ENCODE measurements at places on chromosomes 2 and 18.

DNA sequence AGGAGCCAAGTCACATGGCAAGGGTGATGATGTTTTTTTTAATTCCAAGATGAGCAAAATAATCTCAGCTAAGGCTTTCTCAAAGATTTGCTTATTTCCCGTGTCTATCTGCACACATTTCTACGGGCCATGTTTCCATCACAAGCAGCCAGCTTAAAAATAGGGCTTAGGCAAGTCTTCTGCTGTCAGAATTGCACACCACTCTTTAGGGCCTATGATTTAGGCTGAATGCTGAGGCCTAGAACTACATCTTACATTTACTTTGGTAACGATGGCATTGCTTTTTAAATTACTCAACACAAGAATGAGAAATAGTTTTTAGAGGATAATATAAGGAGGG, 144.2 kb downstream of the RNF144A start:
- DNase-seq: no peak

- DNase-seq: no peak
Observed at GRCh38 chr18:61034580-61034979, 298.6 kb upstream of the CDH20 start.

DNA sequence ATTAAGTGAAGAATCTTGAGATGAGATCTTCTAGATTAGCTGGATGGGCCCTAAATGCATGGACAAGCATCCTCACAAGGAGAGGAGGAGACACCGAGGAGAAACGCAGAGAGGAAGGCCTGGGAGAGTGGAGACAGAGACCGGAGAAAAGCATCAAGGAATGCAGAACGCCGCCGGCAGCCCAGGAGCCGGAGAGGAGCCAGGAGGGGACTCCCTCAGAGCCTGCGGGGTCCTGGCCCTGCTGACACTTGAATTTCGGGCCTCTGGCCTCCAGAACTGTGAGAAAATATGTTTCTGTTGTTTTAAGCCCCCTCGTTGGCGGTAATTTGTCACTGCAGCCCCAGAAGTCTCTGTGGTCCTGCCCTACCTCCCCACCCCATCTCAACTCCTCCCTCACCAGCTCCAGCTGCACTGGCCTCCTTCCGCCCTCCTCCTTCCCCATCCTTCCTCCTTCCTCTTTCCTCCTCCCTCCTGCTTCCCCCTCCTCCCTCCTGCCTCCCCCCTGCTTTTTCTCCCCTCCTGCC, 116.7 kb downstream of the TWIST2 start:
- DNase-seq: no peak

GRCh38 chr18:74476140-74476539, 19.0 kb upstream of the DIPK1C start:
- DNase-seq: no peak

DNA sequence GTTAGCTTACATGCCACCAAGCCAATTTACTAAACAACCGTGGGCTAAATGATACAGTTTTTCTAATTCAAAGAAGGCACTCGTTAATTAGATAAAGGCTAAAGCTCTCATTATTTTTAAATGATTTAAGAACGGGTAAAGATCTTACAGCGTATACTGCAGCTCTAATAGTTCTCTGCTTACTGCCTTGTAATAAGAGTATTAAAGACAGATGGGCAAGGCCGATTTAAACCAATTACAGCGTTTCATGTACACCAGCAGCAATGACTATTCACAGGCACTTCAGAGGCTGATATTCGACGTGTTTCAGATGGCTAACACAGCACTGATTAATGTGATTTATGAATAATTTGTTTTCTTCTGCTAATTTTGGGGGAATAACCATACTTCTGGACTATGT, 259.3 kb downstream of the ZNF407 start:
- no peak for DNase-seq

GRCh38 chr2:239608260-239608659, 207.4 kb upstream of the HDAC4 start:
- DNase-seq: no peak

DNA sequence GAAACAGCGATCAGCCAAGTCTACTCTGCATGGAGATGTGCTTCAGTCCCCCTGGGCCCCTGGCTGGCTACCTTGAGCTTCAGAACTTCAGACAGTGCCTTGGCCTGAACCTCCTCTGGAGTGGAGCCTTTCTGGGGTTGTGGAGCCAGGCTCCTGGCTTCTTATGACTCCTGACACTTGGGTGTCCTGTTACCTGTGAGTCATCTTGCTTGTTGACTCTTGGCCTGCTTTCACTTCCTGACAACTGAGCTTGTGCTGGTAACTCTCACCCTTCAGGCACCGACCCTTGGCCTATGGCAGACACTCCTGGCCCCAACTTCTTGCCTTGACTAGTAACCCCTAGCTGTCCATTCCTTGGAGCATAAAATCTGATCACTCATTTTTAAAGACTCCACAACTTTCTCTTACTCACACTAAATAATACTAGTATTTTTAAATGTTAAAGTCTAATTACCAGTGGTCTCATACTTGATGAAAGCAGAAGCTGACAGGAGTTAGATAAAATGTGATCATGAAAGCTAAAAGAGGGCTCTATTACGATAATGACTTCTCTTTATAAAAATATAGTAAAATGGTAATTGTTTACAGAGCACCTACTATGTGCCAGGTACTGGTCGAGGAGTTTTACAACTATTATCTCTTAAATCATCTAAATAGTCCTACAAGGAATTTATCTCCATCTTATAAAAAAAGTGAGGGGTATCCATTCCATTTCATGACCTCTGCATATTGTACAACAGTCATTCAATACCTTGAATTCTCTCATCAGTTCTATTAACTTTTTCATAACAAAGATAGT, 46.3 kb upstream of the VIT start:
- DNase-seq: no peak

GRCh38 chr2:190831941-190832340, 48.7 kb upstream of the GLS start:
- DNase-seq: no peak

DNA sequence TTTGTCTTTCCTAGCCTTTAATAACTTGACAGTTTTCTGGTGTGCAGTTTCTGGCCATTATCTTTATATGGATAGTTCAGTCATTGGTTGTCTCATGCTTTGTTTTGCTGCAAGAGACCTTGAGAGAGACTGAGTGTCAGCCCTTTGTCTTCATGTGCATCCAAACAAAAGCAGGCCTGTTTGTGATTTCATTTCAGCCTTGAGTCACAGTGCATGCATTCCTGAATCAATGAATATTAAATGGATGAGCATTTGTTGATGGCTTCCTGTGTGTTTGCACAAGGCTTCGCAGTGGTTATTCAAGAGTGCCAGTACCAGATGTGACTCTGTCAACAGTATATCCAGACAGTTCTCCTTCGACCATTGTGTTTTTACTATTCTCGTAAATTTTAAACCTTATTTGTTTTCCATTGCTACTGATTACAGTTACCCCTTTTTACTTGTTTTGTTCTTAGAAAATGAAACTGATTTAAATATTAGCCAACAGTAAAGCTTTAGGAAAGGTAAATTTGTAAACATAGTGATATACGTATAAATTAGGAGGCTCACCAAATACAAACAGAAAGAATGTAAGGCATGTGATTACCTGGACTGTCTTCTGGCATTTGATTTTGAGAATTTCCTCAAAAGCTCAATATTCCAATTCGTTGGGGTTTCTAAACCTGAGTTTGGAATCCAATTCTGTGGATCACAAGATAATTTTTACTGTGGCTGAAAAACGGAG, 319.8 kb downstream of the CTNNA2 start:
- no peak for DNase-seq

DNA sequence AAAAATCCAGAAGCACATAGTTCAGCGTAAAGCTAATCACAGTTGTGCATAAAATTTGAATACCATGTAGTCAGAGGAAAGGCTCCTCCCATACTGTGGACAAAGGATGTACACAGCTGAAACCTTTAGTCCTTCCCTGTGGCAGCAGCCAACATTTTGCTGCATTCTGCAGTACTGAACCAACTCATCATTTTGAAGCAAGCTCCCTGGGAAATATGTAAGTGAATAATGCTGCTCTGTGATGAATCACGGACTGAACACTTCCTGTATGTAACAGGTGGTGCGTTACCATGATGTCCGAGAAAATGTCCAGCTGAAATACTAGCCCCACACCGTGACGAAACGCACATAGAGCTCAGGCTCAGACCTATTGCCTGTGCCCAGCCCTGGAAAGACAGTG, 421.1 kb upstream of the RAB12 start:
- no peak for DNase-seq

DNA sequence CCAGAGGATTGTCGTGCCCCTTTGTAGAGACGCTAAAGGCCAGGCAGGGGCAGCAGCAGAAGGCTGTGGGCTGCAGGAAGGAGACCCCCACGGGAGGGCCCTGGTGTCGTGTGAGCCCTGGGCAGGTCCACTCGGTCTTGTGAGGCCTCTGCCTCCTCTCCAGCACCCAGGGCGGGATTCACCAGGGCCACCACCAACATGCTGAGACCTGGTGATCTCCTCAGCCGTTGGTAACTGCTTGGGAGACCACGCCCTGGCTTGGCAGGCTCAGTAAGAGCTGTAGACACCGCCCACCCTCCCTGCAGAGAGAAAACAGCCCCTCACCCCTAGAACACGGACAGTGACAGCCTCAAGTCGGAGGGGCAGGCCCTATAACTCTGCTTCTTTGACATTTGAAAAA, 21.1 kb downstream of the MBP start:
- no peak for DNase-seq

- DNase-seq: no peak
Observed at GRCh38 chr2:47661310-47661709, 121.6 kb upstream of the MSH6 start.

GRCh38 chr2:168277276-168277675, 29.9 kb upstream of the STK39 start:
- DNase-seq: no peak

GRCh38 chr2:2796207-2796606, 465.1 kb upstream of the MYT1L start:
- no peak for DNase-seq

- no peak for DNase-seq
Observed at GRCh38 chr2:16130541-16130880, 190.2 kb downstream of the MYCN start.

- no peak for DNase-seq
Observed at GRCh38 chr2:39625193-39625926, 40.4 kb upstream of the TMEM178A start.

GRCh38 chr2:44772669-44773378, 168.7 kb upstream of the SIX3 start:
- DNase-seq: no peak

DNA sequence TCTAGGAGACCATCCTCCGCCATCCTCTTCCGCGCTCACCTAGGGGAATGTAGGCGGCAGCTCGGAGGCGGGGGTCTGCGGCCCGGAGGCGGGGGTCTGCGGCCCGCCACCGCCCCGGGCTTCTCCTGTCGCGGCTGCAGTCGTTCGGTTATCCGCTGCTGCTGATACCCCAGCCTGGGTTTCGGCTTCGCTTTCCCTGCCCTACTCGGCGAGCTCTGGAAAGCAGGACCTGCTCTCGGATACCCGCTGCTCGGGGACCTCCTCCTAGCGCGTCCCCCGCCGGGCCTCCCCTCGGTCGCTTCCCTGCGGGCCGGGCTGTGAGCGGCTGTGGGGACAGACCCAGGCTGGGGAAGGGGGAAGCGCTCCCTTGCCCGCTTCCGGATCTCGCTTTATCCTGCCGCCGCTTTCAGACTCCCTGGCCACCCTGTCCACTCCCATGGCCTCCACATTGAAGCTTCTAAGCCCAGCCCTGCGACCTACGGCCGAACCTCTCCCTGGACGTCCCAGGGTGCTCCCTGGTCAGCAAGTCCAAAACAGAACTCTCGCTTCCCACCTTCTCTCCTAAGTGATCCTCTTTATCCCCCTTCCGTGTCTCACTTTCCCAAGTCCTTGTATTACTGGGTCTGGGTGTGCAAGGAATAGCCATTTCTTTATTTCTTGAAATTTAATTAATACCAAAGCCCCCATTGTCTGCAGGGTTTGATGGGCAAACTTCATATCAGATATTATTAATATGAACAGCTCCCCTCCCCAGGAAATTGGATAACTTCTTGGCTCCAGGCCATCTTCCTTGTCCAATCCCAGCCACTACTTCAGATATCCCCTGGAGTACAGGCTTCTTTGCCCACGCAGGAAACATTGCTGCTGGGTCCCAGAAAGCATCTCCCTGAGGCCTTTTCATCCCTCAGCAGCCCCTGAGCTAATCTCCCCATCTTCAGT, 769 bp downstream of the FKBP1B start:
- no peak for DNase-seq

GRCh38 chr2:177124371-177124770, 88.2 kb upstream of the HNRNPA3 start:
- DNase-seq: no peak

GRCh38 chr2:3962719-3963118, 259.3 kb downstream of the DCDC2C start:
- no peak for DNase-seq

- no peak for DNase-seq
Observed at GRCh38 chr2:117952228-117952627, 61.6 kb downstream of the CCDC93 start.

DNA sequence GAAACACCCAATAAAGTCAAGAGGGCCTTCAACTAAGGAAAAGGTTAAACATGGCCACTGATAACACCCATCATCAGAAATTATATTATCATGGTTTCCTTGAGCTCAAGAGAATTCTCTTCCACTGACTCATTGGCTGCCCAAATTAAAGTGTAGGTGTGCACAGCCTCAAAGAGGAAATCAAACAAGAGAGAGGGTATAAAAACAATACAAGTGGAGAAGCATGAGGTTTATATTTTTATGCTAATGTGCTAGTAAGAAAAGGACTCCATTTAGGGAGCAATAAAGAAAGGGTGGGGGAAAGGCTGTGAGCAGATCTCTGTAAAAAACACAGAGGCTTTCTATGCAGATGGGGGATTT, 168.8 kb upstream of the VRK2 start:
- DNase-seq: no peak

DNA sequence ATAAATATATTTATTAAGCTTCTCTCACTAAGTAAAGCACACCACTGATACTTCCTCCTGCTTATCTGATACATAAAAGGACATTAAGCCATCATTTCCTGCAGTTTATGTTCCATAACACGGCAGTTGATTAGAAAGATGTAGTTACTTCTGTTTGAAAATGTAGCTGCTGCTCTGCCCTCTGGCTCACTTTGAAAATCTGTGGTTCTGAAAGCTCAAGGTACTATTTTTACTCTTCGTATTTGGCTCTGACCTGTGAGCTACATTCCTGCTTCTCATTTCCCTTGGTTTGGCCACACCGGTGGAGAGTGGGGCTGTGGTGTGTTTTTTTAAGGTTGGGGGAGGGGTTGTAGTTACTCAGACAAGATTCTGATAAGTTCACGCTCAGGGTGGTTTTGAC, 12.8 kb upstream of the TTN start:
- DNase-seq: no peak

DNA sequence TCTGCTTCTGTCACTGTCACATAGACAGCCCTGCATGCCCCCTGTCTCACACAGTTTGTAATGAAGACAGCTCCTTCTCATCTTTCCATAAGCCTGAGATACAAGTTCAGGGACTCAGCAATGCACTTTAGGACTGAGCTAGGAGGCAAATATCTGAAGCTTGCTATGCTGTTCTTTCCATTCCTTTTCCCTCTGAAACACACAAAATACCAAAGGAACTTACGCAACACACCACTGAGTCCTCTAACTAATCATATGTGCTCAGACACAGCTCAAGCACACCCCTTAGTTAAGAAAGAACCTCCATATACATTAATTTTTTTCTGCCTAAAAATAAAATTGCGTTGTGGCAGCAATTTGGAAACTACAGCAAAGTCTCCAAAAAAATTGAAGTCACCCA, 17.9 kb downstream of the SERPINB8 start:
- no peak for DNase-seq

- no peak for DNase-seq
Observed at GRCh38 chr2:64586054-64586453, 61.9 kb downstream of the AFTPH start.

- DNase-seq: no peak
Observed at GRCh38 chr2:209988010-209988409, 14.4 kb upstream of the RPE start.

GRCh38 chr18:56869189-56869777, 218.1 kb downstream of the WDR7 start:
- DNase-seq: no peak
